ENCODE measurements at places on chromosomes 6 and 20. TPM values are rescaled to one million over a fixed set of nuclear protein-coding genes. Genes with fewer than 3 reads are reported as not detected.

Gene TBXT
- total RNA-seq, result not detected

DNA sequence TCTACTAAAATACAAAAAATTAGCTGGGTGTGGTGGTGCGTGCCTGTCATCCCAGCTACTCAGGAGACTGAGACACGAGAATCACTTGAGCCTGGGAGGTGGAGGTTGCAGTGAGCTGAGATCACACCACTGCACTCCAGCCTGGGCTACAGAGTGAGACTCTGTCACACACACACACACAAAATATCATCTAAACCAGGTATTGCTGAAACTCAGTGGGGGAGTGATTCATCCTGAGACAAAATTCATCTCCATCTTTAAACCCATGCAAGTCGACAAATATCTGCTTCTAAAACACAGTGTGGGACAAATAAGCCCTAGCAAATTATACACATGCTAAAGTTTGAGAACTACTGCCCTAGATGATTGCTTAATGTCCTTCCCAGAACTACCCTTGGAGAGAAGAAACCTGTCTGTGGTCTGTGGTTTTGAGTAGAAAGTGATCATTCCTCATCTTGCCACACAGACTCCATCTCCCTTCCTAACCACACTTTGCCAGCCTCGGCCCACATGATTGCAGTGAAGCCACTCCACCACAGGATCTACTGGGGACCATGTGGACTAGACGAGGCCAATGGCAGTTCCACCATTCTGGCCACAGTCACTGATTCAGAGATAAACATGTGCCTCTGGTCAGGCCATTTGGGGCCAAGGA, 130.3 kb downstream of the OPRM1 start:
- DNase-seq, result no peak

Gene FAM83C
- not detected for total RNA-seq

GRCh38 chr6:87384449-87384848, 23.3 kb upstream of the CFAP206 start:
- no peak for DNase-seq

GRCh38 chr20:54123587-54124180, 50.1 kb downstream of the CYP24A1 start:
- no peak for DNase-seq

- no peak for DNase-seq
Measured at GRCh38 chr6:73516514-73517489, 4.0 kb downstream of the EEF1A1 start.

- DNase-seq, result no peak
Measured at GRCh38 chr6:26197933-26198721, 110.9 kb downstream of the HFE start.

DNA sequence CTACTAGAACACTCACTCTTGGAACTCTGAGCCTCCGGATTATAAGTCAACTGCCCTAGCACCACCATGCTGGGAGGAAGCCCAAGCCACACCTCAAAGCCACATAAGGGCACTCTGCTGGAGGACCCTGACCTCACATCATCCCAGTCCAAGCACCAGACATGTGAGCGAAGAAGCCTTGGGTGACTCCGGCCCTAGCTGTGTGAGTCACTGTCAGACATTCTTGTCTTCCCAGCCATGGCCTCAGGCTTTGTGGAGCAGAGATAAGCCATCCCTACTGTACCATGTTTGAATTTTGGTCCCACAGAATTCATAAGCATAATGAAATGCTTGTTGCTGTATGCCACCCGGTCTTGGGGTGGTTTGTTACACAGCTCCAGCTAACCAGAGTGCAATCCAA, 247.7 kb downstream of the SOD2 start:
- DNase-seq, result no peak

DNA sequence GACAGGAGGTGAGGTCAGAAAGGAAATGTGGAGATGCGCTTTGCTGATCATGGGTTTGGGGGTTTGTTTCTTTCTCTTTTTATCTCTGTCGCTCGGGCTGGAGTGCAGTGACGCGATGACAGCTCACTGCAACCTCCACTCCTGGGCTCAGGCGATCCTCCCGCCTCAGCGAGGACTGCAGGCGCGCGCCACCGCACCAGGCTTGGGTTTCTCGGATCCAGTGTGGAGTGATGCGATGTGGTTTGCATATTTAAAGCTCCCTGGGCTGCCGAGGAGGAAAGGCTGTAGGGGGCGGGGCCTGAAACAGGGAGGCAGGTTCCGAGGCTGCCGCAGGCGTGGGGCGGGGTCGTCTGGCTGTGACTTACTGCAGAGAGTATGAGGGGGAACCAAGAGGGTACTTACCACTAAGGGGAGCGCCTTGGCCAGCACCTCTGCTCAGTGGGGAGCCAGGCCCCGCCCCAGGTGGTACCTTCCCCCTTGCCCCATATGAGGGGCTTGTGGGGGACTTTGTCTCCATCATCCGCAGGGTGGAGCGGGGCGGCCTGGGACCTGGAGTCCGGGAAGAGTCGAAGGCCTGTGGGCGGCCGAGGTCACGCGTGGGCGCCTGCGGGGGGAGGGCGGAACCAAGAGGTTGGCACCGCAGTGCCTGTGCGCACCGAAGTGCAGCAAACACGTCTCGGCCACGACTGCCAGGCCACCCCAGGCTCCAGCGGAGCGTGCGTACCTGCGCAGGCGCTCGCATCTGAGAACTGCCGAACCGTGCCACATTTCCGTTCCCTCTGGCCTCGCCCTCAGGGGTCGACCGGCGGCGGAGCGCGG, 12.7 kb upstream of the BAK1 start:
- peak; percentile 41 for DNase-seq

DNA sequence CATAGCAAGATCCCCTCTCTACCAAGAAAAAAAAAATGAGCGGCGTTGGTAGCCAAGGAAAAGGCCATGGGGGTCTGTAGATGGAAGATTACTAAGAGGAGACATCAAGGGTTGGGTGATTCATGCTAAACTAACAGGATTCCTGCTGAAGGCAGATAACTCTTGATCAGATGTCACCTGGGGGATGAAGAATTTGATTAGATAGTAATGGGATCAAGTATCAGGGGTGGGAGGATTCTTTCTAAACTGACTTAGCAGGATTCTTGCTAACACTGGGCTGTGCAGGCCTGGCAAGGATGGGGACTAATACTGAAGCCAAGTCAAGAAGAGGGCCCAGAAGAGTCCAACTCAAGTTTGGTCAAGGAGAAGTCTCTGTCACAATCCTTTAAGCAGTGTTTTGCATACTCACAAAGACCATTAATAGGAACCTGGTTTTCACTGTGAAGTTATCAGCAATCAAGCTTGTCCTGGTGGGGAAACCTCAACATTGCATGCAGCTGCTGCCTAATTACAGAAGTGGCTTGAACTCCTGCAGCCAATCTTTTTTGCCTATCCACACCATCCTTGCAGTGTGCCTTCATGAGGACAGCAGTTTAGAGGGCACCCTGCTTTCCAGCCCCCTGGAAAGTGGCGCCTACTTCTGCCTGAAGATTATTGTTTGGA, 61.3 kb downstream of the ANKRD6 start:
- DNase-seq, result no peak

GRCh38 chr6:15825332-15825930, 162.6 kb upstream of the DTNBP1 start:
- no peak for DNase-seq

Gene EFHC1
- total RNA-seq, result 6.4 TPM

DNA sequence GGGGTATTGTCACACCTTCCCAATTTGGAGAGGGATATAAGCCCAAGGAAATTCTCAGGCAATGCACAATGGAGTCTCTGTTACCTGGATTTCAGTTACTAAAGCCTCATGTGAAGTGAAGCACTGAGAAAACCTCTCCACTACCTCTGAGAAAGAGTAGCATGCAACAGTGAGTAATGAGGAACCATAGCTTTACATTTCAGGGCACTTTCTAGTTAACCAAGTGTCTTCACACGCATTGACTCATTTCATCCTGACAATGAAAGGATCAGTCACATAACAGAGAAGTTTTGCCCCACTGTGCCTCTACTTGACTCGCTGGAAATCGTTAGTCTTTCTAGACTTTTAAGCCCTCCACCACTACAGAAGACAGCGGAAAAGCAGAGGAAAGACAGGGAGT, 86.2 kb upstream of the ARID1B start:
- no peak for DNase-seq

GRCh38 chr6:118146584-118146983, 239.5 kb downstream of the SLC35F1 start:
- no peak for DNase-seq

- no peak for DNase-seq
Measured at GRCh38 chr6:31190488-31190887, 20.0 kb upstream of the POU5F1 start.

Gene SSTR4
- not detected for total RNA-seq

- no peak for DNase-seq
Measured at GRCh38 chr6:169720207-169720855, 4.0 kb downstream of the PHF10 start.

DNA sequence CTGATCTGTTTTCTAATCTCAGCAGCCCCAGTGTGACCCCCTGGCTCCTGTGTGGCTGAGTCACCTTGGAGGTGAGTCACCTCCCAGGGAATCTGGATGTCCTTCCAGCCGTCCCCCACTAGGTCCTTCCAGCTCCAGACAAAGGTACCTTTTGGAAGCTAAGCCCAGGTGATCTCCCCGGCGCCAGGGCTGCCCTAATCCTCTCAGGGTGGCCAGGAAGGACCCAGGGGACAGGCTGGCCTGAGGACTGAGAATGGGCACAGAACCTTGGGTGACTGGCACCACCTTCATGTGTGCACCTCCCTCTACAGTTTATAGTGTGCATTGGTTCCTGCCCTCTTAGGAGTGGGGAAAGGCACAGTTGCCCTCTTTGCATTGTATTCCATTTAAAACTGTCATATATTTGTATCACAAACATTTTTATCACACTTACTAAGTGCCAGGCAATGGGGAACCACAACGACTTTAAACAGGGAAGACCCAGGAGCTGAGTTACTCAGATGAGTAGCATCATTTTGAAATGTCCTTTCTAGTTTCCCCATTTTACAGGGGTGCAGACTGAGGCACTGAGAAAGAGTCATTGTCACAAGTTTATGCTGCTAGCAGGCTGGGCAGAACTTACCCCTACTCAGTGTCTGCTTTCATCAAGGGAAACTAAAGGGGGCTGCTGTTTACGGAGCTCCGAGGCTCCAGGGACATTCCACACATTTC, 2.6 kb upstream of the BPIFB4 start:
- DNase-seq, result no peak

All from Right ventricle myocardium superior (tissue), 1 donor.